ENCODE measurements at places on chromosomes 7 and 10. TPM values are rescaled to one million over a fixed set of nuclear protein-coding genes. Genes with fewer than 3 reads are reported as not detected.

Gene THSD7A
- 0.03 TPM for total RNA-seq

GRCh38 chr7:149422162-149422913 is 38.5 kb downstream of the ZNF777 start:
- H3K4me1 ChIP-seq = no peaks in the 10 kb centered on the region
- H3K27ac ChIP-seq = no peak overlapping the region
- H3K27me3 ChIP-seq = no peaks in the 10 kb centered on the region
- no peaks in the 10 kb centered on the region for H3K36me3 ChIP-seq

GRCh38 chr7:70752794-70753241 is 379.1 kb upstream of the GALNT17 start:
- no peaks in the 10 kb centered on the region for H3K36me3 ChIP-seq
- H3K27ac ChIP-seq = no peak overlapping the region
- peaks cover 1% of the 10 kb centered on the region for H3K4me1 ChIP-seq
- H3K27me3 ChIP-seq = no peaks in the 10 kb centered on the region
- H3K4me3 ChIP-seq = no peak overlapping the region

Gene GBX1
- not detected for total RNA-seq

Gene DPYSL4
- 0.16 TPM for total RNA-seq

Measured in GM12878 (cell line).